Activated CD4-positive, alpha-beta T cell treated with anti-CD3 and anti-CD28 coated beads, Interleukin-2, amount 10 ng/mL, durations not matched to agents 7 days and 5 days (primary cell): ENCODE measurements at places on chromosomes 4 and X.

DNA sequence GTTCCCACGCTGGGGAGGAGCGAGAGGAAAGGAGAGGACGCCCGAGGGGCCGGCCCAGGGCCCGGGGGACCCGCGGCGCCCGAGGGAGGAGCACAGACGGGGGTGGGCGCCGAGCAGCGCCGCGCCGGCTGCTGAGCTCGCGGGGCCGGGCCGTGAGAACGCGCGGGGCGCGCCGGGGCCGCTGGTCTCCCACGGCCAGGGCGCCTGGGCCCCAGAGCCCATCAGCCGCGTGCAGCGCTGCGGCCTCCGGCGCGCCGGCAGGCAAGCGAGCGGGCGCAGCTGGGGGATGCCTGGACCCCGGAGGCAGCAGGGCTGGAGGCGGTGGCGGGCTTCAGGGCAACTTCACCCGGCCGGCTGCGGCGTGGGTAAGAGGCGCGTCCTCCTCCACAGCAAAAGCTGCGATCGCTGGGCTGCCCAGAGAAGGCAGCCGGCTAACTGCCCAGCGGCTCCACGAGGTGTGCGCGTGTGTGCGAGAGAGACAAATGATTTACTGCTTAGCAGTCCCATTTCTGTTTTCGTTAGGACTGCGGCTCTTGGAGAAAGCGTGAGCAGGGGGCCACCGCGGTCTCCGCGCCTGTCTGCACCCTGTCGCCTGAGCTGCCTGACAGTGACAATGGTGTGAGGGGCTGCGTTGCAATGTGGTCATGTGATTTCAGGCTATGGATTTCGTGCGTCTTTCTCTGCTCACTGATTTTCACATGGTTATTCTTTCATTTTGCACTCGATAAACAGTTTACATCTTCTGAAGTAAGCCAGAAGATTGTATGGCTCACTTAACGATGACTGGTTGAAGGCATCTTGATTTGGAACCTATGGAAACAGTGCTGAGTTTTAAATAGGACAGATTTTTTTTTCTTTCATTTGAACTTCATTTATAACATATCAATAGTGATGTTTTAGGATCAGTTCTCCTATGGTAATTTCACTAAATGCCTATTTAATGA lies 1.2 kb downstream of the GUCY1A1 start:
- no peak for DNase-seq

DNA sequence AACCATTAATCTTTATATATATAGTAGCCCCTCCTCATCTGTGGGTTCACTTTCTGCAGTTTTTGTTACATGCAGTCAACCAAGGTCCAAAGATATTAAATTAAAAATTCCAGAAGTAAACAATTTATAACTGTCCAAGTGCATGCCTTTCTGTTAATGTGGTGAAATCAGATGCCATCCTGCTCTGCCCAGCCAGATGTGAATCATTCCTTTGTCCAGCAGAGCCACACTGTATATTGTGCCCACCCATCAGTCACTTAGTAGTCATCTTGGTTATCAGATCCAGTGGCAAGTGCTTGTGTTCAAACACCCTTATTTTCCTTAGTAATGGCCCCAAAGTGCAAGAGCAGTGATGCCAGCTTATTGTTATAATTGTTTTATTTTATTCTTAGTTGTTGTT lies 17.2 kb upstream of the PRDM5 start:
- no peak for DNase-seq

DNA sequence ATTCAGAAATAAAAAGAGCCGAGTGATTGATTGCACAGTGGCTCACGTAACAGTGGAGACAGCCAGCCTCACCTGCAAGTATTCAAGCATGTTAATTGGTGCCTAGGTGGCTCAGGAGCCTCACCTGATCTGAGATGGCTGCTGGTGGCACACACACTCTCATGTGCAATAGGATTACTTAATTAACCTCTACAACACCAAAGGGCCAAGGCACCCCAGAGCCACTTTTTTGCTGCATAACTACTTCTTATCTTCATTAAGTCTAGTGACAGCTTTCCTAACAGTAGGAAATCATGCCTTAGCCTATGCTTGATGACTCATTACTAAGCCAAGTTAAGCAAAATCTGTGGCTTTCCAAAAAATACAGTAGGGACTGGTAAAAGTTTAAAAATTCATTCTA lies 117.3 kb upstream of the NOCT start:
- DNase-seq = no peak

GRCh38 chrX:97672138-97672537 lies 788.4 kb downstream of the RPA4 start:
- no peak for DNase-seq

DNA sequence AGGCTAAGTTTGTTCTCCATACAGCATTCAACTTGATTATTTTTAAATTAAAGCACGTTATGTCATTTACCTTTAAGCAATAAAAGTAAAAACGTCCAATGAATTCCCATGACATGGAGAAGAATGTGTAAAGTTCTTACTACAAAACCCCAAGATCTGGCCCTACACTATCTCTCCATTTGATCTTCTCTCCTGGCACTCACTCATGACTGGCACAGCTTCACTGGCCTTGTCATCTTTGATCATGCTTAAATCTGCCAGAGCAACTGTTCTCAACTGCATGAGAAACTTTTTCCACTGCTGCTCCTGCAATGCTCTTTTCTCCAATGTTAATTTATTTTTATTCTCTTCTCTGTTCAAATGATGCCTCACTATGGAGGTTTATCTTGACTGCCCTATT lies 1109.0 kb upstream of the IGFBP7 start:
- no peak for DNase-seq

DNA sequence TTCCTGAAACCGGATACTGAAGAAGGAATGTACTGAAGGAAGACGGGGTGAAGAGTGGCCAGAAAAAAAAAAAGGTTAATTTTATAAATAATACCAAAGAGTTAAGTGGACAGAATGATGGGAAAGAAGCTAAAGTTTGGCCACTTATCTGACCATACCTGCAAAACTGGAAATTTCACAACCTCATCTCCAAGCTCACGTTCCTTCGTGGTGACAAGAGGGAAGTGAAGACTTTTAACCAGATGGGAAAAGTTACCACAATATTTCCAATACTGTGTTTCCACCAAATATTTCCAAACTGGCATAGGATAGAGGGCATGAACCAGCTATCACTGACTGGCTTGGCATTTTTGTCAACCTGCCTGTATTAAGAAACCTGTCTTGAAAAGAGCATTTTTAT lies 56.4 kb downstream of the MAML3 start:
- DNase-seq = no peak

GRCh38 chr4:165016971-165017370 lies 14.8 kb upstream of the TRIM60 start:
- no peak for DNase-seq

DNA sequence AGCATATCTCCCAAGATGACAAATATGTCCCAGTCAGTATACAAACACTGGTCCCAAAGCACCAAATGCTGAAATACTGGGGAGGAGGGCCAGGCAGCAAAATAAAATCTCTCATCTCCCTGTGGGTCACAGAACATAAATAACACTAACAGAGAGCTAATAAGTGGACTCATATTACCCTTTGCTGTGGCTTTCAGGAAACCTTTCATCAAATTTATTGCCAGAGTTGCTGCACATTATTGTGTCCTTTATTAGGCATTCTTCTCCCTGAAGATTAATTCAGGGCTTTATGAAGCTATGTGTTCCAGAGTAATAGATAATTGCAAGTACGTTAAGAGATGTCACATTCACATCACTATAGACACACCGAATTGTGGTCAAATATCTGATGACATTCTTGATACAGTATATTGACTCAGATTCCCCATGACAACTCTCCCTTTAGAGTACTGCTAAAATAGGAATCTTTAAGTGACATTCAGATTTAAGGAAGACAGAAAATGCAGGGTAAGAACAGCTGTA lies 124.1 kb upstream of the PRR32 start:
- no peak for DNase-seq

DNA sequence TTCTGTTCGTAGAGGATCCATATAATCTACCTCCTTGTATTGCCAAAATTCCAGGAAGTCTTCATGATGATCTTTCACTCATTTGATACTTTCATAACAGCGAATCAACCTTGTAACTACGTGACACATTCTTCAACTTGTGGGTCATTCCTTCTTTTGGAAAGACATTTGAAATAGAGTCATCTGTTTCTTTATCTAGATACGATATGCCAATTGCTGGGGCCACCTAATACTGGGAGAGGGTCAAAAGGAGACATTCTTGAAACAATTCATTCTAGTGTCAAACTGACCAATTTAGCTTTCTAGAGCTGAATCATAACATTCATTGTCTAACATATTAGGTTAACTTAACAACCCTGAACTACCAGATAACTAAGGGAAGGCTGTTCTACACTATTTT lies 62.9 kb upstream of the SMAD1 start:
- DNase-seq = no peak

GRCh38 chr4:130568746-130569145 lies 1472.8 kb downstream of the C4orf33 start:
- no peak for DNase-seq

DNA sequence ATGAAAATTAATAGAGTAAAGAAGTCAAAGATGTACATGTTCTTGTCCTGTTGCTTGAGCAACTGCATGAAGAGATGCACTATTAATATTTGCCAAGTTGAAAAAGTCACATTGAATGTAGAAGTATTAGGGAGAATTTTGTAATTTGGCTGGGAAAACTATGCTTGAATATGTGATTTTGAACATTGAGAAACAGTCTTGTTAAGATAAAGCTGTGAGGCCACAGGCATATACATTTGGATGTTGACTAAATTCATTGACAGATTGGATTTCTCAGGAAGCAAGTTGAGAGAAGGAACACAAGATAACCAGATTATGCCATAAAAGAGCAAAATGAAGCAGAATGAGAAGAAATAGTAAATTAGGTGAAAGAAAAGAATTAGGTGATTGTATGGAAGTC lies 1777.5 kb upstream of the PCDH7 start:
- no peak for DNase-seq

GRCh38 chrX:131226591-131226990 lies 62.5 kb downstream of the IGSF1 start:
- DNase-seq = no peak

GRCh38 chrX:103941201-103941975 lies 21.0 kb upstream of the TMSB15B start:
- peak; percentile 16 for DNase-seq

DNA sequence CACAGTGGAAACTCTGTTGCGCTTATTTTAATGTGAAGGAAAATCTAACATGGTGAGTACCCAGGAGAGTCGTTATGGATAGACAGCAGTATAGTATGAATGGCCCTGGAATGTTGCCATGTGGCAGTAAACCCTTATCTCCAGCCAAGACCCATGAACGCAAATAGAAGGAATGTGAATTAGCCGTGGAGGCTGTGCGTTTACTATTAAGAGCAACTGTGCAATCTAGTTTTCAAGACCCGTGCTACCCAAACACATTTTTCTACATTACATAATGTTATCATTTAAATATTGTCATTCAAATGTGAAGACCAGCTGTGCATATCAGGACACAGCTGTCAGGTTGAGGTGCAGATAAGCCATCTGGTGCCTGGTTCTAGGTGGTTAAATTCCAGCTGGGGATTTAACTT lies 13.3 kb upstream of the AGA start:
- no peak for DNase-seq

- no peak for DNase-seq
Observed at GRCh38 chr4:182418054-182418734, 175.0 kb downstream of the TENM3 start.

GRCh38 chr4:7256984-7257810 lies 64.9 kb downstream of the SORCS2 start:
- DNase-seq = no peak

DNA sequence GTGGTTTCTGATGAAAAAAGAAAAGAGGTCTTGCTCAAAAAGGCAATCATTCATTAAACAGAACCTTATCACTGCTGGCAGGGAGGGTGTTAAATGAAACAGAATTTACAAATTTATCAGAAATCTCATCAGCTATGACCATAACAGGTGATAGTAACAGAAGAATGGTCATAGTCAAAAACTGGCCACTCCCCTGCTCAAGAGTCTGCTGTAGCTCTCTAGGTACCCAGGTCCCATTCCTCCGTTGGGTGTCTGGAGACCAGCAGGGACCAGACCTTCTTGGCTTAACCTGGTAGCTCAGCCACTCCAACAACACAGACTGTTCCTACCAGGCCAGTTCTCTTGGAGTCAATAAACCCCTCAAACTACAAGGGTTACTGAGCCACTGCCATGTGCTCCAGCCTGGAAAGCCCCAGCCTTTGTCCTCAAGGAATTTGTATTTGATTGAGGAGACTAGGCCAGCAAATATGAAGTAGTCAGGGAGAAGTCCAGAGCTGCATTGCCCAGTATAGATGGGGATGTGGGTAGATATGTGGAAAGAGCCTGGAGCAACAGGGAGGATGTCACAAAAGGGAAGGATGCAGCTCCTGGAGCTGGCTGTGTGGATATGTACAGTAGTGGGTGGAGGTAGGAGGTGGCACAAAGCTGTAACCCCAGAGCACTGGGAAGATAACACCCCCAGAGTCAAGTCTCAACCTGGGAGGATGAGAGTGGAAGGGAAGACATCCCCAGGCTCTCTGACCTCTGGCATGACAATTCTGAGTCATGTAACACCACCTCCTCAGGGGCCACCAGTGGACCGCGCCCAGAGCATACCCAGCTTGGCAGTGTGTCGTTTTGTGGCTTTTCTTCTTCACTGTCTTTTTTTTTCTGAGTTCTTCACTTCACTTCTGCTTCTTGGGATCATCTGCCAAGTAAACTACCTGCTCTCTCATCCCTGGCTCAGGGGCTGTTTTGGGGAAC lies 21.9 kb downstream of the RASL11B start:
- DNase-seq = no peak

- no peak for DNase-seq
Observed at GRCh38 chrX:37796805-37797204, 16.9 kb downstream of the CYBB start.

DNA sequence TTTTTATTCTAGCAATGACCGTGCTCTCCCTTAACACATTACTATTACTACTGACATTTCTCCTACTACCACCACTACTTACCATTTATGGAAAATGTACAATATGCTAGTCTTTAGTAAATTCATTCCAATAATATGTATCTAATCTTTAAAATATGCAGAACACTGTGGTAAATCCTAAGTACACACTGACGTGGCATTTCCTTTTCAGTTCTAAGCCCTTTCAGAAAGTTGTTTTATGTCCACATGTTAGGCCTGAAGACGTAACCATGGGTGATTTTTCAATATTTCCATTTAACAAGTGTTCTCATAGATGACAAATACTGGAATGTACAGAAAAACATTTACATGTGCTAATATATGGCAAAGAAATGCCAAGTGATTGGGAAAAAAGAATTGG lies 268.6 kb upstream of the SLIT2 start:
- no peak for DNase-seq

DNA sequence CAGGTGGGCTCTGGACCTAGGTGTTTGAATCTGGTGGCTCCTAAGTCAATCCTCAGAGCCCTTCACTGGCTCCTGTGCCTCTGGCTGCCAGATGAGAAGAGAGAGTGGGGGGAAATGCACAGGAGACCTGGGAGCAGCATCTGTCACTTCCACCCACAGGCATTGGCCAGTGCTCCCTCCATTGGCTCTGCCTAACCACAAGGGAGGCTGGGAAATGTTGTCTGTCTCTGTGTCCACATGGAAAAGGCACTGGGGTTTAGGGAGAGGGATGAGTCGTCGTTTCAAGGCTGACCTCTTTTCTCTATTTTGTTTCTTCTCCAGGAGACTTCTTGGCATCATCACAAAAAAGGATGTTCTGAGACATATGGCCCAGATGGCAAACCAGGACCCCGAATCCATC lies 76.4 kb downstream of the CLCN4 start:
- no peak for DNase-seq

- DNase-seq = no peak
Observed at GRCh38 chrX:11081511-11081910, 29.6 kb upstream of the HCCS start.
